ENCODE measurements at places on chromosomes 16 and 17. TPM values are rescaled to one million over a fixed set of nuclear protein-coding genes. Genes with fewer than 3 reads are reported as not detected.

The KRT9 gene
- polyA plus RNA-seq: not detected

The MYH3 gene
- not detected for polyA plus RNA-seq

DNA sequence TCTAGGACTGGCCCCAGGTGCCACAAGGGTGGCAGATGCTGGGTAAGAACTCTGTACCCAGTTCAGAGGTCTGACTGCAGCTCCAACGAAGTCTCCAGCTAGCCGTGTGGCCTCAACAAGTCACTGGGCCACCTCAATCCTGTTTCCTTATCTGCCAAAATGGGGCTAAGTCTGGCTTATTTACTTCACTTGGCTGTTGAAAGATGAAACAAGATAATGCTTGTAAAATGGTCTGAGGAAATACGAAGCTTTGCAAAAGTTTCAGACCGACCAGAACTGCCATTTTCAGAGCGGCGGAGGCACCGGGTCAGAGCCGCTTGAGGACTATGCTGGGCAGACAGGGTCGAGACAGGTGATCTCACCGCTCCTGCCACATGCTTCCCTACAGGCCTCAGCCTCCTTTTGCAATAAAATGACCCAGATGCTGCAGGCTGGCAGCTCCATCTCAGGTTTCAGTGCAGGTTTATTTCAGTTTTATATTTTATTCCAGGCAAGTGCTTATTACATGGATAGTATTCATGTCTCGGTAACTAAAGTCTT is 17.2 kb downstream of the MNT start:
- no peak for DNase-seq

The TLCD2 gene
- polyA plus RNA-seq: 0.32 TPM

DNA sequence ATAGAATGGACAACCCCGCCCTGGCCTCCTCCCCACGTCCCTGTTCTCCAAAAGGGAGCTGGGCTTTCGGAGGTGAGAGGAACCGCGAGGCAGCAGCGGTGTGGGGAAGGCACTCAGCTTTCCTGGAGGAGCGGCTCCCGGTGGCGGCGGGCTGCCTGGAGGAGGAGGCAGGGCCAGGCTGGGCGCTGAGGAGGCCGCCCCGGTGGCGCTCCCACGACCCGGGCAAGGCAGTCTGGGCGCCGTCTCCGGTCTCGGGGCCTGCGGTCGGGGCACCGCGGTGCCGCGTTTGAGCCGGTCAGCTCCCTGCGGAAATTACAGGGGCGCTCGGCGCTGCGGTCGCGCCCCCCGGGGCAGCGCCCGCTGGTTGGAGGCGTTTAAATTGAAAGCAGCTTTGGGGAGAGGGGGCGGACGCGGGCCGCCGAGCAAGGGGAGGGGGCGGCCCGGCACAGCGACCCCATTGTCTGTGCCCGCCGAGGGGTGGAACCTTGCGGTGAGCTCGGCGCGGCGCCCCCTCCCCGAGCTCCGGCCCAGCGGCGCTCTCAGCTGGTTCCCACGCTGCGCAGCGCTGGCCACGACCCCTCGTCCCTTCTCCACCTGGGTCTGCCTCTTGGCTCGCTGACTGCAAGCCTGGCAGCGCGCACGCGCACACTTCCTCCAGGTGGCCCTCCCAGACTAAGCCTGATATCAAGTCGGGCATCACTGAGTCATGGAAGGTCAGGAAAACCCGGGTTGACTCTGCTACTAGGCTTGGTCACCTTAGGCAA is 58.7 kb upstream of the DLX4 start:
- DNase-seq: no peak

DNA sequence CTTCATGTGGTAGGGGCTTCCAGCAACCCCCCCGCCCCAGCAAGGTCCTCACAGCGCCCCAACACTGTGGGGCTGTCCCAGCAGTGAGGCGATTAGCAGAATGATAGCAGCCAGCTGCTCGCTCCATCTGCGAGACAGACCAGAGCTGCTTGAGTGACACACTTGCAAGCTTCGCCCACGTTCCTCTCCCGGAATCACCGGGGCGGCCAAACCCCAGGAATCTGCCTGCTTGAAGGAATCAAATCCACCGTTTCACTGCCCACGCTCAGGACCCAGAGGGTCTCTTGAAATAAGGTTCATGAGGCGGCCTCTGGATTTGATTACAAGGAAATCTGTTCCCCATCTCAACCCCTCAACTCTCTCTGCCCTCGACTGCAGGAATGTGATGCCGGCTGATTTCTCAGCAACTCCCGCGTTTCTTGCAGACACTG is 356.0 kb downstream of the C16orf95 start:
- no peak for DNase-seq

- peak; percentile 36 for DNase-seq
Measured at GRCh38 chr17:80254396-80255251, 6.0 kb upstream of the RNF213 start.

The TBX6 gene
- not detected for polyA plus RNA-seq

DNA sequence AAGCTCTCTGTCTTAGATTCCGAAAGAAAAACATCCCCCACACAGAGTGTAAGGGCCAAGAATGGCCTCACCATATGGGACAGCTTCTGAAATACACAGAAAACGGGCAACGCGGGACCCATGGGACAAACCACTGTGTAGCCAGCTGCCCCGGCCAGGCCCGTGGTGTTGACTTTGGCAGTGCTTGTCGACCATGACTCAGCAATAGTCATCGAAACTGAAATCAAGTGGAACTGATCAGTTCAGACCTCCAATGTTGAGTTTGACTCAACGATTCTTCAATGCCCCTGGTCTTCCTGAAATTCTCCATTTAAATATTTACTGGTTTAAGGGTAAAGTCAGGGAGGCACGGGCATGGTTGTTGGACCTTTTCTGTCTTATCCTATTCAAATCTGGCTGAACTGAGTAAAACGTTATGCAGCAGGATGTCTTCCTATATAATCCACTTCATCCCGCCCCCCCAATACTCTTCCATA is 27.5 kb downstream of the ZFHX3 start:
- DNase-seq: no peak

DNA sequence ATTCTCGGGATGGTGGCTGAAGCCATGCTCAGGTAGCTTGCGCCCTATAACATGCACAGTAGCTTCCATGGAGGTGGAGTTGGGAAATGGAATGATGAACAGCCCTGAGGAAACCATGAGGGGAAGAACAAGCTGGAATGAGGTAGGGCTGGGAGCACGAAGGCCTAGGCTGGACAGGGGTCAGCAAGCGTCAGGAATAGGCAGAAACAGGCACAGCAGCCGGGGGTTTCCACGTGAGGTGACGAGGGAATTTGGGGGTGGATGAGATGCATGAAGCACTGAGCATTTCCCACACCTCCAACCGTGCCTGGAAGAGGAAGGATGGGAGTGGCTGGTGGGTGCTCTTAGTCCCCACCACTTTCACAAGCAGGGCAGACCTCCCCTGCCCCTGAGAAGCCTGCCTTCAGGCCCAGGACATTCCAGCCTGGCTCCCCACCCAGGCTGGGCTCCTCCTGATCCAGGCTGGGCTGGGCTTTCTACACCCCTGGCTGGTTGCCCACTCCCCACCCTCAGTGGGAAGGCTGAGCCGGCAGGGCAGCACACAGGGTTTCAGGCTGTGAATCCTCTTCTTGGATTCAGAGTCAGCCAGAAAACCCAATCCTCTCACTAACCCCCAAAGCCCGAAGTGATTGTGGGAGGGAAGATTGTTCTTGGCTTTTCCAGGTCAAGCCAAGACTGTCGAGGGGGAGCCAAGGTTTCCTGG is 21.9 kb downstream of the PLEKHG4 start:
- no peak for DNase-seq

- DNase-seq: no peak
Measured at GRCh38 chr16:1155353-1156054, 2.6 kb downstream of the CACNA1H start.

The CLDN6 gene
- polyA plus RNA-seq: not detected

- no peak for DNase-seq
Measured at GRCh38 chr17:78269955-78270381, 38.5 kb downstream of the TMEM235 start.

All from CD8-positive, alpha-beta memory T cell (primary cell).